GM20000 (cell line): ENCODE measurements at places on chromosomes 11 and 22.

- no peak for DNase-seq
Measured at GRCh38 chr22:16936625-16937024, 71.4 kb downstream of the GAB4 start.

DNA sequence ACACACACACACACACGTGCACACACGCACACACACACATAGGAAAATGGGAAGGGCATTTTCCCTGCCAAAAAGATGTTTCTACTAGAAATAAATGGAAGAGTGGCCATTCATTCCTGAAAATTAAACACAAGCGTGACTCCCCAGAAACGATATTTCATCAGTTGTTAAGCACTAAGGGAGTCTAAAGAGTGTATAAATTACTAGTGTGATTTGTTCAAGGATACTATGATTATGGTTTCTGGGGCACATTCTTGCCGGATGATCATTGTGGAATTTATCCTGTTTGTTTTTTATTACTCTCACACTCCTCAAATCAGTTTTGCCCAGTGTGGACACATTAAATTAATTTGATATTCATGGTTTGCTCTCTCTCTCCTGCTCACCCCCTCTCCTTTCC is 16.4 kb upstream of the AMOTL1 start:
- no peak for DNase-seq

- DNase-seq, result peak; percentile 70
Measured at GRCh38 chr11:17386331-17387084, 2.0 kb downstream of the KCNJ11 start.

GRCh38 chr22:48821727-48822126 is 1005.9 kb downstream of the BRD1 start:
- no peak for DNase-seq
